ENCODE measurements at places on chromosomes 5 and 9. TPM values are rescaled to one million over a fixed set of nuclear protein-coding genes. Genes with fewer than 3 reads are reported as not detected.

MUSK gene
- total RNA-seq, result not detected

ZNG1C gene
- 33.1 TPM for total RNA-seq

TMEM267 gene
- 10.6 TPM for total RNA-seq

ALAD gene
- 19.3 TPM for total RNA-seq

OR13C9 gene
- total RNA-seq, result not detected

ROR2 gene
- total RNA-seq, result 0.37 TPM

PNPLA7 gene
- 7.3 TPM for total RNA-seq

DNA sequence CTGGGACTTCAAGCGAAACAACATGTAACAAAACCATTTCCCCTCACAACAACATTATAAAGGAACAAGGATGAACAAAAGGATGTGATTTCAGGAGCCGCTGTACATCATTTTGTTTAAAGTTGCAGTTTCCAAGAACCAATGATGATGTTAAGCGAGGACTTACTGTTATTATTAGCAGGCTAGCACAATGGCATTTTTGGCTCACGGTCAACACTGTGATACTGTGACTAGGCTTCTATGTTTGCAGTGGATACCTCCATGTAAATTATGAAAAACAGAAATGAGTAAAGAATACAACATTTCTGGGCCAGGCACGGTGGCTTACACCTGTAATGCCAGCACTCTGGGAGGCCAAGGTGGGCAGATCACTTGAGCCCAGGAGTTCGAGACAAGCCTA, 113.0 kb downstream of the AUH start:
- no peak for DNase-seq

DNA sequence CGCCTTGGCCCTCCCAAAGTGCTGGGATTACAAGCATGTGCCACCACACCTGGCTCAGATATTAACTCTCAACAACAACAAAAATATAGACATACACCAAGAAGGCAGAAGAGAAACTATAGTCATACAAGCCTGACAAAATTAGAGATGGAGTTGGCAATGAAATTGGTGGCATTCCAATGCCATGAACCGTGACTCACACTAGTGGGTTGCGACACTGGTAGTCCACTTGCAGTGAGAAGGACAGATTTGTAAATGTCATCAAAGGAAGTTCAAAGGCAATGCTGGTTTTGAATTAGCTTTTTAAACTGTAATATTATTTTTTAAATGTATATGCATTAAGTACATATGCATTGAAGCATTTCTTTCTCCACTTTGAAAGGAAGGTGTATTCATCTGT, 8.5 kb upstream of the DNAJC25 start:
- no peak for DNase-seq

GRCh38 chr5:142016556-142016955, 3.7 kb upstream of the GNPDA1 start:
- DNase-seq, result no peak

GRCh38 chr5:36885149-36885548, 8.6 kb downstream of the NIPBL start:
- DNase-seq, result no peak

DNA sequence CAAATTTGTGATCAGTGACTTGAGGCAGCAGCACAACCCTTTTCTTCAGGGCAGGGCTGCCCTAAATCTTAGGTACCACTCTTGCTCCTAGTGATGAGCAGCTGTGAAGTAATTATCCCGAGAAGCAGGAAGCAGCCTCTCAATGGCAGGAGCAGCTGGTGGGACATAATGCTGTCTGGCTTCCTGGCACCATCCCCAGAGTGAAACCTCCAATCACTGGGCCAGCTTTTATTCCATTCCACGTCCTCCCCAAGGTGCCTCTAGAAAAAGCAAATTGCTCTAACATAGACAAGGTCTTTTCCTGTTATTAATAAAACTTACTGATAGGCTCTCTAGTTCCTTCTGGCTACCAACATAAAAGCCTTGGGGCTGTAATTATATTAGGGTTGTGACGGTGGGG, 154.0 kb downstream of the FRMD3 start:
- no peak for DNase-seq

- DNase-seq, result no peak
These were observed 14.4 kb upstream of the SMIM15 start for GRCh38 chr5:61176631-61177030.

GRCh38 chr9:11471321-11471720, 858.5 kb upstream of the PTPRD start:
- DNase-seq, result no peak

- DNase-seq, result no peak
These were observed 136.3 kb downstream of the CEP120 start for GRCh38 chr5:123286891-123287290.

GRCh38 chr5:103452666-103453065, 109.9 kb downstream of the NUDT12 start:
- no peak for DNase-seq

- DNase-seq, result no peak
These were observed 35.3 kb downstream of the ERBIN start for GRCh38 chr5:65961633-65962032.
